ENCODE measurements at places on chromosomes 16 and 17.

- no peak for DNase-seq
Observed at GRCh38 chr16:48129926-48130325, 25.9 kb downstream of the ABCC12 start.

- no peak for DNase-seq
Observed at GRCh38 chr16:28567292-28567691, 13.6 kb downstream of the SGF29 start.

GRCh38 chr17:71407981-71408380 is 712.8 kb upstream of the SOX9 start:
- DNase-seq = no peak

DNA sequence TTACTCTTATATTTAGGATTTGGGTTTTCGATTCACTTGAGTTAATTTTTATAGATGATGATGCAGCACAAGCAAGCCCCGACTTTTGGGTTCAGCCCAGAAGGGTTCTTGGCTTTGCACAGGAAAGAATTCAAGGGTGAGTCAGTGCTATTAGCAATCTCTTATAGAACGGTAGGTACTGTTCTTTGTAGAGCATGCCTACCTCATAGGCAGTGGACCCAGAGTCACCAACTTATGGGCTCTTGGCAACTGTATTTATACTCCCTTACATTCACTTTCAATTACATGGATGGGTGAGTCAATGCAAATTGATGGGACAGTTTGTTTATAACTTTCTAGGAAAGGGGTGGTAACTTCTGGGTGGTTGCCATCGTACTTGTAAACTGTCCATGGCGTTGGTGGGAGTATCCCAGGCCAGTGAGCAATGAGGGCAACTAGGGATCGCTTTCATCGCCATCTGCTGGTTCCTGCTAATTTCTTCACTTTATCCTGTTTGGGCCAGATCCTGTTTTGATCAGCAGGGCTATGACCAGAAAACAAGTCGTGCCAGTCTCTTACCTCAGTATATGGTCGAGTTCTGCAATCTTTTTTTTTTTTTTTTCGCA is 362.6 kb downstream of the CNTNAP4 start:
- no peak for DNase-seq

DNA sequence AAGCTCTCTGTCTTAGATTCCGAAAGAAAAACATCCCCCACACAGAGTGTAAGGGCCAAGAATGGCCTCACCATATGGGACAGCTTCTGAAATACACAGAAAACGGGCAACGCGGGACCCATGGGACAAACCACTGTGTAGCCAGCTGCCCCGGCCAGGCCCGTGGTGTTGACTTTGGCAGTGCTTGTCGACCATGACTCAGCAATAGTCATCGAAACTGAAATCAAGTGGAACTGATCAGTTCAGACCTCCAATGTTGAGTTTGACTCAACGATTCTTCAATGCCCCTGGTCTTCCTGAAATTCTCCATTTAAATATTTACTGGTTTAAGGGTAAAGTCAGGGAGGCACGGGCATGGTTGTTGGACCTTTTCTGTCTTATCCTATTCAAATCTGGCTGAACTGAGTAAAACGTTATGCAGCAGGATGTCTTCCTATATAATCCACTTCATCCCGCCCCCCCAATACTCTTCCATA is 27.5 kb downstream of the ZFHX3 start:
- DNase-seq = no peak

DNA sequence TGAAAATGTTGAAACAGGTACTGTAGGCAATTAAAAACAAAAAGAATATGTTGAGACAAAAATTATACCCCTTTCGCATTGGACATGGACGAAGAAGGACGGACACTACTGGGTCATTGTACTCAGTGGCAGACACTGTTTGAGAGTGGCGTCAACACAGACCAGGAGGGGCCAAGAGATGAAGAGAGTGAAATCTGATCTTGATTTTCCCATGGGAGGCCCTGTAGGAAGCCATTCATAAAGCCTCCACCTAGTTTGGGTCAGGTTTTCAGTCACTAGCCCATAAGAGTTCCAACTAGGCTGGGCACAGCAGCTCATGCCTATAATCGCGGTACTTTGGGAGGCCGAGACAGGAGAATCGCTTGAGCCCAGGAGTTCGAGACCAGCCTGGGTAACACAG is 23.6 kb upstream of the SMURF2 start:
- DNase-seq = no peak

DNA sequence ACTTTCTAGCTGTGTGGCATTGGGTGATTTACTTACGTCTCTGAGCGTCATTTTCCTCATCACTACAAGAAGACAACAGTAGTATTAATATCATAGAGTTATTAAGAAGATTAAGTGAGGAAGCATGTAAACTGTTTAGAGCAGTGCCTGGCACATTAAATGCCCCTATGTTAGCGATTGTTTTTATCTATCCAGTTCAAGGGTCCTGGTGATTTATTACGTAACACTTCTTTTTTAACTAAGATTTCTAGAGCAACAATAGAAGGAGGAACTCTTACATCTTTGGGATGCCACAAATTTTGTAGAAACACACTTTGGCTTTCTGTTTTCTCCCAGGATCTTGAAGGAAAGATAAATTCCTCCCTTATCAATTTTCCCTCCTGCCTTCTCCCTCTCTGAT is 3.3 kb upstream of the GAS7 start:
- no peak for DNase-seq

DNA sequence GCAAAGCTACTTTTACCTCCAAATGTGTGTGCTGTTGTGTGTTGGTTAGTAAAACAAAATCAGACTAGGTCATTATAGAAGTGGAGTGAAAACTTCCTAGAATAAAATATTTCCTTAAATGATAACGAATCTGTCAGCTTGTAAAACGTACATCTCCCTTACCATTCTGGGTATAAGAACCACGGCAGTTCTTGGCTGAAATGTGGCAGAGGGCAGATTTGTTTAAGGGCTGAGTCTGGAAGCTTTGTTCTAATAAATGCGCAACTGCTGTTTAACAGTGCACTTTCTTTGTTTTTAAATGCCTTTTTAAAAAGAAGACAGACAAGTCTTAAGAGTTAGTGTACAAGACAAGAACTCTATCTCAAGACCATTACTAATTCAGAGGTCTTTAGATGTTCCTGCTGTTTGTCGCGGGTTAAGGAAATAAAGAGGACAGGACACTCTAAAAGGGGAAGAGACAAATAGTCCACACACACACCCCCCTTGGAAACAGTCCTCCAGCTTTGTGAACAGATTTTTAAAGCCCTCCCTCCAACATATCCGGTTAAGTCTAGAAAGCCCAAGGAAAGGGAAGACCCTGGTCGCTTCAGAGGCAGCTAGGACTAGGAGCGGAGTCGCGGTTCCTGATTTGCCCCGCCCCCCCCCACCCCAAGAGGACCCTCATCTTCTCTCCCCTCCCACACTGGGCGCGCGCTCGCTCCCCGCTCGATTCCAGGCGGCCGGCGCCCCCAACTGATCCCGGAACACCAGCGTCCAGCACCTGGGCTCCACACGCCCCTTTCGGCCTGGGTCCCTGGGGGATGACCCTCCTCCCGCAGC is 658 bp downstream of the SYNRG start:
- DNase-seq = peak; percentile 31

GRCh38 chr16:50310308-50311133 is 44.2 kb downstream of the ADCY7 start:
- no peak for DNase-seq

DNA sequence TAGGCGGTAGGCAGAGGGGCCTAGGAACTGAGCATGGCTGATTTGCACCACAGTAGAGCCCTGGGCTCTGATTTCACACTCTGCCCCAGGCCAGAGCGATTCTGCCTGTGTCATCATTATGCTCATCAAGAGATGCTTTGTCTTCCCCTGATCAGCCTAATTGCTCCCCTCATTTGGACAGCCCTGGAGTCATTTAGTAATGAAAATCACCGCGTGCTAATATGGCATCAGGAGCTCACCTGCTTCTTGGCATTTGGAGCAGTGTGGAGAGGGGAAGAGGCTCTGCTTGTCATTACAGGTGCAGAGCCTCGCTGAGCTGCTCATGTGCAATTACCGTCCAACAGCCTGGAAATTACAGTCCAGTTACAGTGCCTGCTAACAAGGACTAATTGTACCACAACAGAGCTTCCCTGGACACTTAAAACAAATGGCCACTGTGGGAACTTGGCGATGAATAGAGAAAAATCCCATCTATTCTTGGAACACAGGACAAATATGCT is 157.1 kb upstream of the WSCD1 start:
- DNase-seq = no peak

DNA sequence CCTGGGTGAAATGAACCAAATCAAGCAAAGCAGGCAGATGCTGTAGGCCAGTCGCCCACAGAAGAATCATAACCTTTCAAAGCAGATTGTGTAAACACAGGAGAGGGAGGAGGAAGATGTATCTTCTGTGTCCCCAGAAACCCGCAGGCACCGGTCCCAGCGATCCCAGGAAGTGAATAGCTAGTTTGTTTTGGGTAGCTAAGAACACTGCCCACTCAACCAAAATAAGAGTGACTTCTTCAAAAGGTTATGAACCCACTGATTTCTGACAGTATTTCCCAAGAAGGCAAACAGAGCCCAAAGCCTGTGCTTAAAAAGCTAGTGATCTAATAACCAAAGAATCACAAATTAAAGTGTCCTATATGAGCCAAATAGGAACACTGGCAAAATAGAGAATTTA is 67.8 kb downstream of the GRIN2A start:
- no peak for DNase-seq

DNA sequence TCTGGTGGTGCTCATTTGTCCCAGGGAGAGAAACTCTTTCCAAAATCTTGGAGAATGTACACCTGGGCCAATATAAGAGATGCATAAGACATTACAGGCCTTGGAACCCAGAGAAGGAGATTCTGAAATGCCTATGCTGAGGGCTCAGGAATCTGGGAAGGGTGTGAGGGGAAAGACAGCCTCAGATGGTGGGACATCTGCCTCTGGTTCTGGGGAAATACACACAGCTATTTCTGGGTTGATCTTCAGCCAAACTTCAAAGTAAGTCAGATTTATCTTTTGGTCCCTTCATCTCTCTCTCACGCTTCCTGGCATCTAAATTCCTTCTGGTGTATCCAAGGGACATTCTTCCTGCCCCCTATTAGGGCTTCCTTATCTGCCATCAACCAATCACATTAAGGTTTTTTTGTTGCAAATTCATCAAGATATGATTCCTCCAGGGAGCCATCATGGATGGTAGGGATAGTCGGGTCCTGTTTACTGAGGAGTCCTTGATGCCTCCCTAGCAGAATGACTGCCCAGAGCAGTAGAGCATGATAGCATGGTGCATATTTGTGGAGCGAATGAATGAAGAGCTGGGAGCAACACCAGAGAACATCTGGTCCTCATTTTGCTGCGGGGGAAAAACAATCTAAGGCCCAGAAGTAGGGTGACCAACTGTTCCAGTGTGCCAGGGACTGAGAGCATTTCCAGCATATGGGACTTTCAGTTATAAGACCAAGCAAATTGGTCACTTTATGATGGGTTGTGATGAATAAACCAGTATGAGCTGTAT is 35.7 kb upstream of the DYNLL2 start:
- DNase-seq = no peak

- no peak for DNase-seq
Observed at GRCh38 chr17:77070888-77071279, 69.9 kb upstream of the SEC14L1 start.

DNA sequence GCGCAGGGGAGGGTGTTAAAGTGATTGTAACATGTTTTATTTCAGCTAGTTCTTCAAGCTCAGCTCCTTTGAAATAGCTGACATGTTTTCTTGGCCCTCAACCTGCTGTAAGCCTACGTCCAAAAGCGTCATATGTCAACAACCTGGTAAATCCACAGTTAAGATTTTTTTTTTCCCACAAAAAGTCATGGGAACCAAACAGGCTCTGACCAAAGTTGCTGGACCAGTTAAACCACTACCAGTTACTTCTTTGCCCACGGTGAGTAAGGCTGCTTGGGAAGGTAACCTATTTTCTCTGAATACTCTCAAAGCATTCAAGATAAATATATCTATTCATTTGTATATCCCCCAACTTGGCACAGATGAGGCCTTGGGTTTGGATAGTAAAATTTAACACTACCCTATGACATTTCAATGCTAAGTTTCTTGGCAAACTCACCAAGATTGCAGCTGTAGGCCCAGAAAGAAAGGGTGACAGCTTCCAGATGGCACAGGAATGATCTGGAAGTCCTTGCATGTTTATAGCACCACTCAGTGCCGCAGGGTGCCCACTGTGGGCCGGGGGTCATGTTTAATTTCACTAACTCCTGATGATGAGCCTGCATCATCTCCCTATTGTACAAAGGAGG is 166.2 kb downstream of the XYLT1 start:
- DNase-seq = no peak

- DNase-seq = no peak
Observed at GRCh38 chr16:68276223-68276622, 11.9 kb downstream of the SLC7A6 start.

DNA sequence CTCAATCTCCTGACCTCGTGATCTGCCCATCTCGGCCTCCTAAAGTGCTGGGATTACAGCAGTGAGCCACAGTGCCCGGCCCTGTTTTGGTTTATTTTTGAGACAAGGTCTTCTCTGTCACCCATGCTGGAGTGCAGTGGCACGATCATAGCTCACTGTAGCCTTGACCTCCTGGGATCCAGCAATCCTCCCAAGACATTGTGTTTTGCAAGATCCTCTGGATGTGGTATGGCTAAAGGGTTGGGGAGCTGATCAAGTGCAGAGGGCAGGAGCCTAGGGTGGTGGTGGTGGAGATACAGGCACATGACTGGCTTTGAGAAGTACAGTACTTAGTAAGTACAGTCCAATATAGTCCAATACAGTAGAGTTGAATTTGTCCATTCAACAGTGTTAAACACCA is 16.6 kb upstream of the TNS4 start:
- DNase-seq = no peak

- DNase-seq = no peak
Observed at GRCh38 chr16:49699841-49700175, 156.1 kb downstream of the ZNF423 start.

- DNase-seq = no peak
Observed at GRCh38 chr16:11412175-11412904, 67.1 kb downstream of the RMI2 start.

- no peak for DNase-seq
Observed at GRCh38 chr16:25051406-25052150, 36.4 kb upstream of the ARHGAP17 start.

DNA sequence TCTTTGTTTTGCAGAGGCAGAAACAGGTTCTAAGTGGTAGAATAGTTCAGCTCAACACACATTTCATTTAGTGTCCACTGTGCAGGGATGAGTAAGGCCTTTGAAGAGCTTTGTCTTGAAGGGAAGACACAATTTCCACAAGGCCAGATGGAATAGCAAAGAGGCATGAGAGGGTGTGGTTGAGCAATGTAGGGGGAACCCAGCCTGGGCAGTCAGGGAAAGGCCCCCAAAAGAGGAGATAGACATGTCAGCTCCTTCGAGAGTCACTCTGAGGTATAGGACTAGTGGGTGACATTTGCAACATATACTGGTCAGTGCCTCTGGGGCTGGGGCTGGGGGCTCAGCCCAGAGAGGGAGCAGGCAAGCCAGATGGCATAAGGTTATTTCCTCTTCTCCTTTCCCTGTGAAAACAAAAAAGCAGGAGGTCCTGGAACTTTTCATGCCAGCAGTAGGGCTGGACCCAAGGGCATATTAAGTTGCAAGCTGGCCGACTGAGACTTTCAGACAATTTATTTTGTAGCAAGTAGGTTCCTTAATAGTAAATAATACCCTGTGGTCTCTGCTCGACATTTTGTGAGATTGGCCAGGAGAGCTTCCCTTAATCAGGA is 7.1 kb downstream of the ALKBH5 start:
- DNase-seq = no peak

GRCh38 chr17:34371405-34372100 is 8.5 kb upstream of the CCL1 start:
- no peak for DNase-seq
